ENCODE measurements at places on chromosomes 1 and 21.

- DNase-seq, result no peak
Observed at GRCh38 chr21:14543983-14544382, 2.1 kb downstream of the SAMSN1 start.

GRCh38 chr1:230493264-230493663 is 67.1 kb upstream of the PGBD5 start:
- DNase-seq, result no peak

GRCh38 chr1:110370827-110371226 is 20.0 kb downstream of the SLC16A4 start:
- no peak for DNase-seq

GRCh38 chr21:16037421-16037955 is 307.7 kb downstream of the USP25 start:
- no peak for DNase-seq

DNA sequence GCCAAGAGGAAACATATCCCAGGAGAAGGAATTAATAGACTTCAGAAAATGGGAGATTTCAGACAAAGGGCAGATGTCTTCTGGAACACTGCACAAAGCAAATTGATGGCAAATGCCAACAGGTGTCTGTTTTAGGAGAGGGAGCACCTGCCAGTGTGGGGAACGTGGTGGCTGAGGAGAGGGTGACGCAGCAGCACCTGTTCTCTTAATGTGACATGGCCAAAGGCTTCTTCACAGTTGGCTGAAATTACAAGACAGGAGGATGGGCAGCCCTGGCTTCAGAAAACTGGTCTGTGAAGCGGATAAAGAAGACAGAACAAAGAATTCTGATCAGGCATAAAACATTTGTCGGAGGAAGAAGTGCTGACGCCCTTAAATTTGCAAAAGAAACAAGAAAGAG is 178.7 kb upstream of the RUNX1 start:
- no peak for DNase-seq

DNA sequence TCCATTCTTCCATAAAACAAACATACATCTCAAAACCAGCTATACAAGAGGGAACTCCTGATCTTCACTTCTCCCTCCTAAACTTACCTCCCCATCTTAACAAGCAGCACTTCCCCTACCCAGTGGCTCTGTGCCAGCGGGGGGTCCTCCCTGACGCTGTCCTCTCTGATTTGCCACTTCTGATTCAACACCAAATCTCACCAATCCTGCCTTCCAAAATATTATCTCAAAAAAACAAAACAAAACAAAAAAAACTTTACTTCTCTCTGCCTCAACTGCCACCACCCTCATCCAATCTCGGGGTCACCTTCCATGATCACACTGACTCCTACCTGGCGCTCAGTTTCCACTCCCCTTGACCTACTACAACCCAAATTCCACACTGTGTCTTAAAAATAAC is 72.8 kb downstream of the SLC45A1 start:
- DNase-seq, result no peak

- no peak for DNase-seq
Observed at GRCh38 chr1:160685266-160685665, 26.4 kb downstream of the CD48 start.

DNA sequence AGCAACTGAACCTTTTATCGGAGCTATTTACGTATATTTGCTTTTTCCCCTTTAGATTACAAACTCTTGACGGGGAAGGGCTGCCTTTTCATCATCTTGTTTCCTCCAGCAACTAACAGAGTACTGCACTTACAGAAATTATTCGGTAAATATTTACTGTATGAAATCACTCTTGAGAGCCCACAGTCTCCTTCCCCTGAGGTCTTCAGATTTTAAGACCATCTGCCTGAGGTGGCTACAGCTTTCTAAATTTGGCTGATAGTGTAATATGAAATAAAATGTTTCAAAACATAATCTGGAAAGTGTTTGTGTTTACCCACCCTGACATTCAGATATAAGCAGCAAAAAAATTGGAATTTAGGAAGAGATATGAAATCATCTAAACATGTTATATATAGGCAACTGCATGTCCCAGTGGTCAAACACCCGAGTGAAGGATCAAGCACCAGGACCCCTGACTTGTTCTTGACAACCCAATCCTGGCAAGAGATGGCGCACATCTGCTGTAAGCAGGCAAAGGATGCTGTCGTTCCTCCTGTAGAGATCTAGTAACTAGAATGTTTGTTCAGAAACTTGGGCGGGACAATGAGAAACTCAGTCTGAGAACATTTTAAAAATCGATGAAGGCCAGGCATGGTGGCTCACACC is 60.9 kb downstream of the SIPA1L2 start:
- DNase-seq, result no peak

GRCh38 chr1:209335178-209335577 is 248.3 kb upstream of the CAMK1G start:
- no peak for DNase-seq

DNA sequence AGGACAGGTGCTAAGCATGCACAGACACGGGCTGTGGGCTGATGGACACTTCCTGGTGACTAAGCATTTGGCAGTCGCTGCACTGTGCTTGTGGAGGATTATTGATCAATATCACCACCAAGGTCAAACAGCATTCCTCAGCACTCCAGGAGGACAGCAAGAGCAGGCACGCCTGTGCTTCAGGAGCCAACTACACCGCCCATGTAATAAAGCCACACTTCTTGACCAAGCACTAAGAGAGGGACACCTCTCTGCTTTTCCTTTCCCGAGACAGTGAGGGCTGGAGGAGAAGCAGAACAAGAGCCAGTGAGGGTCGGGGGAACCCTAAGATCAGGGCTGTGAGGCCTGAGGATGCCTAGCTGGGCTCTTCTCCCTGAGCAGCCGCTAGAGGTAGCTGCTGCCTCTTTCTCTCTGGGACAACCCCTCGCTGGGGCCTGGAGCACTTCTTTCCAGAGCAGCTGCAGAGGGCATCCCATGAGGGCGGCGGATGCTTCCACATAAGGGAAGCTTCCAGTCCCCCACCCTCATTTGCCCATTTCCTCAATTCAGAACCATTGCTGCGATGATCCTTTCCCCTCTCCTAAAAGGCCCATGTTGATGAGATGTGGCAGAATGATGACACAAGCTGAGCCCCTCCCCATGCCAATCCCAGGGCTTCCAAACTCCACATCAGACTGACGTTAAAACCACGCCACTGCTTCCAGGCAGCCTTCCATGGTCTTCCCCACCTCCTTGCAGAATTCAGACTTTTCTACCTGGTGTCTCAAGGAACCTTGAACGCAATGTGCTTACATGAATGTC is 19.1 kb downstream of the RAB7B start:
- no peak for DNase-seq

DNA sequence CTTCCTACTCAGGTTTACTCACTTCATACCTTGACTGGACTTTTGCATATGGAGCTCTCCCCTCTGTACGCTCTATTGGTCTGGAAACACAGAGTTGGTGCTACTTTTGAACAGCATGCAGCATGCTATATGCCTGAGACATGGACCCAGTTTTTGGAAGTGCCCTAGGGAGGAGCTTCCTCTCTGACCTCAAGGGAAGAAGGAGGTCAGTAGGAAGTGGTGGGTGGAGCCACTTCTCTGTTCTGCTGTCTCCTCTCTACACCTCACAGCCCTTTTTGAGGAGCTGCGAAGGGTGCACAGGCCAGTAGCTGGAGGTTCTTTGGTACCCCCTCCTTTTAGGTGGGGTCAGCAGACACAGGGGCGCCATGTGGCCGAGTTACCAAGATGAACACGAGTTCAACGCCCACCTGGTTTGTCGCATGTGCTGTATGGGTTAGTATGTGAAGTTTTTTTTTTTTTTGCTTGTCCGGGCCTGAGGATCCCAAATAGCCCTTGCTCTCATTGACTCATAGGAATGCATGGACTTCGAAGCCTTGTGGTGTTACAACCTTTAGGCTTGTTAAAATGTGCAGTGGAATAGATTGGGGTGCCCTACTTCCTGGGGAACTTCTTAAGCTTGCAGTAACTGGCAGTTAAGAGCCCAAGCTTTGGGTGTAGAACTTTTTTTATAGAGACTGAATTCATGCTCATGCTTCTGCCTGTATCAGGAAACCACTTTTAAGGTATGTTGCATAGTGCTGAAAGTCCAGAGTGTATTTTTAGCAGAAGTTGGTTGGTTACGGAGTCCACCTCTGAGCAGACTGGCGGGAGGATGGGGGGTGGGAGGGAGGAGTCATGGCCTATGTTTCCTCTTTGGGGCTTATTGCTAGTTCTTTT is 10.7 kb downstream of the MACF1 start:
- no peak for DNase-seq

- DNase-seq, result no peak
Observed at GRCh38 chr1:27031235-27032118, 18.8 kb upstream of the TENT5B start.

GRCh38 chr1:11414926-11415538 is 63.9 kb upstream of the DISP3 start:
- DNase-seq, result no peak

DNA sequence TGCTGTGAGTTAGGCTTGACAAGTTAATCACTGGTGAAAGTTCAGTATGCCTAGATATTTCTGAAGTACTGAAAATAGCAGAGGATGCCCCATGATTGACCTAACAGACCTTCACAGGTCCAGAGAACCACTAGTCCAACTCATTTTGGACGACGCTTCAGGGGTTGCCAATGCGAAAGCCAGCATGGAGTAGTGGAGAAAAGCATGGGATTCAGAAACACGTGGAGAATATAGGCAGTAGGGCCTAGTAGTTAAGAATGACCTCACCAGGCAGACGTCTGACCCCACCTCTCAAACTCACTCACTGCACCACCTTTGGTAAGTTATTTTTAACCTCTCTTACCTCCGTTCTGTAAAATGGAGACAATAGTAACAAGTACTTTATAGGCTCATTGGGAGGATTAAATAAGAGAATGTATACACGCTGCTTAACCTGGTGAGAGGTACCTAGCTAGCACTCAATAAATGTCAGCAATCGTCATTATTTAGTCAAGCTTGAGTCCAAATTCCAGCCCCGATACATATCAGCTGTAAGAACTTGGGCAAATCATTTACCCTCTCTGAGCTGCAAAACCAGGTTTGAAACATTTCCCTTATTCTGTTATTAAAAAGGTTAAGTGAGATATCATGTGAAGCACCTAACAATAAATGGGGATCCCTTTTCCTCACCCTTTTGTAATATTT is 13.2 kb downstream of the PLPP3 start:
- DNase-seq, result no peak

- no peak for DNase-seq
Observed at GRCh38 chr1:90295534-90295933, 300.6 kb downstream of the ZNF326 start.

GRCh38 chr1:212754680-212755079 is 36.9 kb downstream of the NSL1 start:
- no peak for DNase-seq

- DNase-seq, result no peak
Observed at GRCh38 chr1:80542231-80542630, 1258.5 kb upstream of the ADGRL2 start.

DNA sequence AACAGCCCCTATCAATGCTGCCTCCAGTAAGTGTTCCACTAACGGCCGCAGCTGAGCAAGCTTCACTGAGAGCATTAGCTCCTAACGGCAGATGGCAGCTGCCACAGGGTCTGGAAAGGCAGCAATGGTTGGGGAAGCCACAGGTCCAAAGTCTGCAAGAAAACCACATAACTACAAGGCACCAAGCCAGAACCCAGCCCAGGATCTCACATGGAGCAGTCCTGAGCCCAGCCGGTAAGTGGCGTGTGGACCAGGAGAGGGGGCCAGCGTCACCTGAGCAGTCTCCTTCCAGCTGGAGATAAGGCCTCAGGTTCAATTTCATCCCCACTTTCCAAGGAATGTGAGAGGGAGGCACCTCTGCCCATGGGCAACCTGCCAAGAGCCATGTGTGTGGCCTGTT is 13.2 kb downstream of the SYT2 start:
- DNase-seq, result no peak

- no peak for DNase-seq
Observed at GRCh38 chr1:9476790-9477463, 62.3 kb upstream of the SLC25A33 start.
